Skin of body (tissue), 3 donors: ENCODE measurements at places on chromosomes 13 and 19. TPM values are rescaled to one million over a fixed set of nuclear protein-coding genes. Genes with fewer than 3 reads are reported as not detected.
A peak's percentile ranks its signal among the peaks of the same experiment; 100 is the strongest.

DNA sequence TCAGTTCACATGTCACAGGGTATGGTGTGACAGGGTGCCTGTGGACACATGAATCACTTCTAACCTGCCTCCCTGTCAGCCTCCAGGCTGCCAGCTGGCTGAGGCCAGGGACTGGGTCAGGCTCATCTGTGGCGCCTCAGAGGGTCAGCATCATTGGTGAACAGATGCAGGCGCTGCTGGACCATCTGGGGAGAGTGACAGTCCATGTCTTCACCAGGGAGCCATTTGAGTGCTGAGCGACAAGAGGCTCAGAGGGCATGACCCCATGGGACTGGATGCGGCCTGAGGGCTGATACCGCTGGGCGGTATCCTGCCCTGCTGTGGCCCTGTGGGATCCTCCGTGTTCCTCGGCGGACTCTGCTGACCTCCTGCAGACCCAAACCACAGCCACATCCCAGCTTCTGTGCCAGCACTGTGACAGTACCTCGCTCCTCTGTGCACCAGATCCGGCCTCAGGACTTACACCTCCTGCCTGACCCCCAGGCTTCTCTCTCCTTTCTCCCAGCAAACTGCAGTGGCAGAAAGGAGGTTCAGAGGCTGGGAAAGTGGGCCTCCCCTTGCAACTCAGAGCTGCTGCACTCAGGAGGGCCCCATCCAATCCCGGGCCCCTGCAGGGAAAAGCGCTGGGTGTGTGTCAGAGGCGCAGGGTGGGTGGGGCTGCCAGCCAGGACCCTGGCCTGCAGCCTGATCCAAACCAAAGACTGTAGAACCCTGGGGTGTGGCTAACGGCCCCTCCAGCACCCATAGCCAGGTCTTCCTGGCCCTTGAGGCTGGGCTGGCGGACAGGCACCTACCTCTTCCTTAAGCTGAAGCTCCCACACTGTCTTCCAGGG, 10.2 kb downstream of the ACTMAP start:
- no peak for DNase-seq

- DNase-seq: no peak
Measured at GRCh38 chr19:14325863-14326262, 55.4 kb upstream of the ADGRE5 start.

DNA sequence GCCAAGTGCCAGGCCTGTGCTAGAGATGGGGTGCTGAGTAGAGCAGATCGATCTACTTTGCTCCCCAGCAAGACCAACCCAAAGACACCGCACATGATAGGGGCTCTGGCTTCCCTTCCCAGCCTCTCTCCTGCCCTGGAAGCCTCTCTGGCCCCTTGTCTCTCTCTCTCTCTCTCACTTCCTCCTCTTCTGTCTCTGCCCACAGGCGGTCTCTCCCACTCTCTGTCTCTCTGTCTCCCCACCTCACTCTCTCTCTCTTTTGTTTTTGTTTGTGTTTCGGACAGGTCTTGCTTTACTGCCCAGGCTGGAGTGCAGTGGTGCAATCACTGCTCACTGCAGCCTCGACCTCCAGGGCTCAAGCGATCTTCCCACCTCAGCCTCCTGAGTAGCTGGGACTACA, 1.3 kb downstream of the SELENOV start:
- DNase-seq: no peak

DNA sequence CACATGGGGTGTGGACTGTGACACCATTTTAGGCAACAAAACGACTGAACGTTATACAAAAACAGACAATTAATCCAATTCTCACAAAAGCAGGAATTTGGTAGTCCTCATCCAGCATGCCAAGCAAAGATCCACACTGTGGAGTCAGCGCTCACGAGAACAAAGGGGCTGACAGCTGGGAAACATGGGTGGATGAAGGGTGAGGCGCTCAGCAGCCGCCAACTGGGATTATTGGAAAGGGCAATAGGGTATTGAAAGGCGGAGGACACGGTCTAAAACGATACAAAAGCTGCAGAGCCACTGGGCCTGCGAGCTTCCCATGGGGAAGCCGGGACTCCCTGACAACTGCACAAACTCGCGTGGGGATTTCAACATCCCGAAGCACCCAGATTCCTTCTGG, 4.7 kb upstream of the ZNF813 start:
- no peak for DNase-seq

DNA sequence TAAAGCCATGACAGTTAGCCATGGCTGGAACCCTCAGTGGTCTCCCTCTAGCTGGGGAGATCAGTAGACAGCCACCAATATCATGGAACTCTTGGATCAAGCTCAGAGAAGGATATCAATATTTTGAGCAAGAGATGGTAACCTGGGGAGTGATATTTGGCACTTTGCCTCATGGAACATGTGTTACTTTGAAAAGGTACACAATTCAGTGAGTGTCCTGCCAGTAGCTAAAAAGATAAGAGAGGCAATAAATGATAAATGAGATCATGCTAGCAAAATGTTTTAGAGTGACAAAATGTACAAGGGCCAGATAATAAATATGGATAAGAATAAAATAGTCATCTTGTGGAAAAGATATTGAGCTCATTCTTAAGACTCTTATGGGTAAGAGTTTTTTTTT, 1618.7 kb downstream of the OLFM4 start:
- DNase-seq: no peak

DNA sequence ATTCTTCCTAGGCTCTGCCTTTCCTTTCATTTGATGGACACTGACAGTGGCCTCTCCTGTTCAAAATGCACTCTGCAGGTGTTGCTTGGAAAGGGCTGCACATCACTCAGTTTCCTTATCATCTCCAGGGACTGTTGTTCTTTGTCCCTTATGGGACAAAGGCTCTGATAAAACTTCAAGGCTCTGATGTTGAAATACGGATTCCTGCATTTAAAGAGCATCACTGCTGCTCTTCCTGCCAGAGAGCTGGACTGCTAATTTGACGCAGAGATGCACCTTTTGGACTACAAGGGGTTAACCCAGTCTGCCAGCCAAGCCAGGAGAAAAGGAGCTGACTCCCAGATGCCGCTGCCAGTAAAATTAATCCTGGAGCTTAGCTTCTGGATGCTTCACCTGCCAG, 952.1 kb downstream of the DIAPH3 start:
- DNase-seq: no peak

DNA sequence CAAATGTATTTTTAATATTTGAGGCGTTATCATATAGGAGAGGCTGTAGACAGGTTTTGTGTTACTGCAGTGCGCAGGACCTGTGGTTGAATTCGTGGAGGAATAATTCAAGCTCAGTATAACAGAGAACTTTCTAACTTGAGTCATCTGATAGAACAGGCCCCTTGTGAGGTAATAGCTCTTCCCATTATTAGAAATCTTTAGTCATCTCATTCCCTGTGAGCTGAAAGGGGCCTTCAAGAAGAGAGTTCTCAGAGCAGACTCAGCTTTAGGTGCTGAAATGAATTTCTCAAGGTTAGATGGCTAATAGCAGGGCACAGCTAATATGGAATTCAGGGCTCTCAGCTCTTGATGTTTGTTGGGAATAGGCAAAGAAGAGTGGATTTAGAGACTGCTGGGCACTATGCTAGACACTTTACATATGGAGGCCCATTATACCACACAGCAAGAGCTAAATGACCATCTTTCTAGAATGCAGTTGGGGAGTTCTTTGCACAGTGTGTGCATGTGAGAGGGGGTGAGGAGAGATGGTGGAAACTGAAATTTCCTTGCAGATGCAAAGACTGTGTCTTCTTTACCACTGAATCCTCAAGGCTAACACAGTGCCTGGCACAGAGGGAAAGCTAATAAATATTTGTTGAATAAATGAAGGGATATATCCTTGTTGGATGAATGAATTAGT, 89.5 kb downstream of the DGKH start:
- no peak for DNase-seq

DNA sequence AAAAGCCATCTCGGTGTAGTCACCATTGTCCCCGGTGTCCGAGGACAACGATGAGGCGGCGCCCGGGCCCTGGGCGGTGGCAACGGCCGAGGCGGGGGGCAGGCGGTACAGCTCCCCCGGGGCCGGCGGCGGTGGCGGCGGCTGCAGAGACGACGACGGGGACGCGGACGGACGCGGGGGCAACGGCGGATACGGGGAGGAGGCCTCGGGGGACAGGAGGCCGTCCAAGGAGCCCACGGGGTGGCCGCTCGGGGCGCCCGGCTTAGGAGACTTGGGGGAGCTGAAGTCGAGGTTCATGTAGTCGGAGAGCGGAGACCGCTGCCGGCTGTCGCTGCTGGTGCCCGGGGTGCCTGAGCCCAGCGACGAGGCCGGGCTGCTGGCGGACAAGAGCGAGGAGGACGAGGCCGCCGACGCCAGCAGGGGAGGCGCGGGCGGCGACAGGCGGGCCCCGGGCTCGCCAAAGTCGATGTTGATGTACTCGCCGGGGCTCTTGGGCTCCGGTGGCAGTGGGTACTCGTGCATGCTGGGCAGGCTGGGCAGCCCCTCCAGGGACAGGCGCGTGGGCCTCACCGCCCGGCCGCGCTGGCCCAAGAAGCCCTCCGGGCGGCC, 3.5 kb downstream of the IRS2 start:
- DNase-seq: no peak

GRCh38 chr13:80873589-80873988, 532.7 kb upstream of the SPRY2 start:
- no peak for DNase-seq

GRCh38 chr19:45638930-45639729, at the start of gene EML2:
TSS of gene EML2 (minus strand) at chr19:45639397. CDS start at chr19:45639376, 21 bp downstream.
- peak; percentile 15 for DNase-seq

- DNase-seq: no peak
Measured at GRCh38 chr13:40984668-40985366, 34.3 kb downstream of the ELF1 start.

DNA sequence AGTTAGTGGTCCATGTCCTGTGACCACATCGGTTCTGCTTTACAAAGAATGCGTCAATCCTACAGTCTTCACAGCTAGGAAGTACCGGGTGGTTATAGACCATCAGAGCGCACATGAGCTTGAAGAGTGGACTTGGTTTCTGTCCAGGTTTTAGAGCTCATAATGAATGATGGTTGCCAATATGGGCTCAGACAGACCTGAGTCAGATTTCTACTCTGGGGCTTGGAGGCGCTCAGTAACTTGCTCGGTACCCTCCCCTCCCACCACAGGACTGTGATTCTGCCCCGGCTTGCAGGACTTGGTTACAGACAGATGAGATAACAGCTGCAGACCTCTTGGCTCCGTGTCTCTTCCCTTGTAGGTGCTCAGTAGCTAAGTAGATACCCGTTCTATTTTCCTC, 284.7 kb downstream of the TSHZ3 start:
- no peak for DNase-seq

DNA sequence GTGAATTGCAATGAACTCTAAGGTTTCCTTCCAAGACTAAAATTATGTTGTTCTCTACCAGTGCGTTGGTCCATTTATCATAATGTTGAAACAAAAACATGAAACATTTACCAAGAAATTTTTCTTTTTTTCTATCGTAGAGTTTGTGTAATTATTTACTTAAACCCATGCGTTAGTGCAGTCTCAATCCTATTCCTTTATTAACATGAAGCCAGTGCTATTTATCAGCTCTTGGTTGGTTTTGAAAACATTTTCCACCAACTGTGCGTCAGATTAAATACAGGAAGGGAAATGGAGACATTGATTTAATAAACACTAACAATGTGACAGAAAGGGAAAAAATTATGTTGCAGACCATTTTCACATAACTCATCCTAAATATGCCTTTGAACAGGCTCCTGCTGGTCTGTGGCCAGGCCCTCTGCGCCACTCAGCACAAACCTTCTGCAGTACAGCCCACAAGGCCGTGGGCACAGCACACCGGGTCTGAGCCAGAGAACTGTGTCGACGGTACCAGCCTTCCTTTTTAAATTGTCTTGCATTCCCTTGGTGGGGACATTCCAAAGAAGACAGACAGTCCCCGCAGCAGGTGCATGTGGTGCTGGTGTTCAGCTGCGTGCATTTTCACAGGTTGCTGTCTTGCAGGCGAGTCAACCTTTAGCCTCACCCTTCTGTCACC, 135.8 kb downstream of the SHISA2 start:
- no peak for DNase-seq

DNA sequence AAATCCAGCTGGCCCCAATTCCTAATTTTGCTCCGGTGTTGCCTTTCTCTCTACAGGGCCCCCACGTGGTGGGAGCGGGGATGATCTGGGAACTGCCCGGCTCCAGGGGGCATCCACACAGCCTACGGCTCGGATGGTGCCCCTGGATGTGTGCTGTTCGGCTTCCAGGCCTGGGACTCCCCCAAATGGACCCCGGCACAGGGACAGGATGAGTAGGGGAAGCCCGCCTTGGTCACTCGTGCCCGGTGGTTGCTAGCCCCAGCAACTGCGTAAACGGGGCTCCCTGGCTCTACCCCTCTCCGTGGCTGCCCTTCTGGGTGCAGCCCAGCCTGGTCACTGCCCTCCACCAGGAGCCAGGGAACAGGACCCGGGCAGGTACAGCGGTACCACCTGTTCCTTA, 111.5 kb downstream of the TEX26 start:
- no peak for DNase-seq

DNA sequence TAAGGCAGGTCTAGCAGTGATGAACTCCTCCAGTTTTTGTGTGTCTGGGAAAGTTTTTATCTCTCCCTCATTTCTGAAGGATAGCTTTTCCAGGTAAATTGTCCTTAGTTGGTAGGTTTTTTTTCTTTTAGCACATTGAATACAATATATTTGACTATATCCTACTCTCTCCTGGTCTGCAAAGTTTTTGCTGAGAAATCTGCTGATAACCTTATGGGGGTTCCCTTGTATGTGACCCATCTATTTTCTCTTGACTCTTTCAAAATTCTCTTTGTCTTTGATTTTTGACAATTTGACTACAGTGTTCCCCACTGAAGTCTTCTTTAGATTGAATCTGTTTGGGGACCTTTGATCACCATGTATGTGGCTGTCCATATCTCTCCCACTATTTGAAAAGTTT, 42.6 kb upstream of the ZNF507 start:
- no peak for DNase-seq

DNA sequence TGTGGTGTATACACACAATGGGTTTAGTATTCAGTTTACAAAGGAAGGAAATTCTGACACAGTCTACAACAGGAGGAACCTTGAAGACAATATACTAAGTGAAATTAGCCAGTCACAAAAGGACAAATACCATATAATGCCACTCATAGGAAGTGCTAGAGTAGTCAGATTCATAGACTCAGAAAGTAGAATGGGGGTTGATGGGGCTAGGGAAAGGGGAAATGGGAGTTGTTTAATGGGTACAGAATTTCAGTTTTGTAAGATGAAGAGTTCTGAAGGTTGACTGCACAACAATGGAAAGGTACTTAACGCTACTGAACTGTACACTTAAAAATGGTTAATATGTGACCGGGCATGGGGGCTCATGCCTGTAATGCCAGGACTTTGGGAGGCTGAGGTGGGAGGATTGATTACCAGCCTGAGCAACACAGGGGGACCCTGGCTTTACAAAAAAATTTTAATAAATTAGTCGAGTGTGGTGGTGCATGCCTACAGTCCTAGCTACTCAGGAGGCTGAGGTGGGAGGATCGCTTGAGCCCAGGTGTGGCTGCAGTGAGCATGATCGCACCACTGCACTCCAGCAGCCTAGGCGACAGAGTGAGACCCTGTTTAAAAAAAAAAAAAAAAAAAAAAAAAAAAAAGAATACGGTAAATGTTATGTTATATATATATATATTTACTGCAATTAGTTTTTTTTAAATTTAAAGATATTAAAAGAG, 45.0 kb downstream of the SLC15A1 start:
- DNase-seq: no peak

RNF225 gene
- total RNA-seq: 0.99 TPM

LGALS14 gene
- total RNA-seq: not detected

FBXL3 gene
- total RNA-seq: 73.3 TPM

SWSAP1 gene
- total RNA-seq: 0.30 TPM

MCF2L gene
- 23.9 TPM for total RNA-seq

IFNL1 gene
- total RNA-seq: not detected

TMEM255B gene
- 1.7 TPM for total RNA-seq

CNN1 gene
- 10.8 TPM for total RNA-seq

ZNF146 gene
- 89.4 TPM for total RNA-seq

OR7D2 gene
- total RNA-seq: not detected

IRF3 gene
- total RNA-seq: 42.6 TPM

FUT1 gene
- total RNA-seq: 2.9 TPM
